ENCODE measurements at places on chromosomes 5 and 9. TPM values are rescaled to one million over a fixed set of nuclear protein-coding genes. Genes with fewer than 3 reads are reported as not detected.
A peak's percentile ranks its signal among the peaks of the same experiment; 100 is the strongest.

- H3K4me3 ChIP-seq = no peak overlapping the region
- H3K4me1 ChIP-seq = no peaks in the 10 kb centered on the region
- no peak for DNase-seq
- H3K36me3 ChIP-seq = no peaks in the 10 kb centered on the region
- no peaks in the 10 kb centered on the region for H3K27me3 ChIP-seq
These were observed 75.6 kb upstream of the SLC44A1 start for GRCh38 chr9:105168870-105169319.

PCDHA11 gene
- not detected for total RNA-seq

ARL14EPL gene
- total RNA-seq = not detected

IFNW1 gene
- not detected for total RNA-seq

GRCh38 chr9:90300611-90301276, 341.9 kb downstream of the DIRAS2 start:
- H3K27ac ChIP-seq = no peak overlapping the region
- no peaks in the 10 kb centered on the region for H3K36me3 ChIP-seq
- no peaks in the 10 kb centered on the region for H3K27me3 ChIP-seq
- H3K4me3 ChIP-seq = no peak overlapping the region
- H3K4me1 ChIP-seq = no peaks in the 10 kb centered on the region

- no peak overlapping the region for H3K4me3 ChIP-seq
- no peaks in the 10 kb centered on the region for H3K4me1 ChIP-seq
- H3K27ac ChIP-seq = no peak overlapping the region
- no peak for DNase-seq
- H3K36me3 ChIP-seq = no peaks in the 10 kb centered on the region
These were observed 69.0 kb downstream of the MTAP start for GRCh38 chr9:21871256-21871975.

DNA sequence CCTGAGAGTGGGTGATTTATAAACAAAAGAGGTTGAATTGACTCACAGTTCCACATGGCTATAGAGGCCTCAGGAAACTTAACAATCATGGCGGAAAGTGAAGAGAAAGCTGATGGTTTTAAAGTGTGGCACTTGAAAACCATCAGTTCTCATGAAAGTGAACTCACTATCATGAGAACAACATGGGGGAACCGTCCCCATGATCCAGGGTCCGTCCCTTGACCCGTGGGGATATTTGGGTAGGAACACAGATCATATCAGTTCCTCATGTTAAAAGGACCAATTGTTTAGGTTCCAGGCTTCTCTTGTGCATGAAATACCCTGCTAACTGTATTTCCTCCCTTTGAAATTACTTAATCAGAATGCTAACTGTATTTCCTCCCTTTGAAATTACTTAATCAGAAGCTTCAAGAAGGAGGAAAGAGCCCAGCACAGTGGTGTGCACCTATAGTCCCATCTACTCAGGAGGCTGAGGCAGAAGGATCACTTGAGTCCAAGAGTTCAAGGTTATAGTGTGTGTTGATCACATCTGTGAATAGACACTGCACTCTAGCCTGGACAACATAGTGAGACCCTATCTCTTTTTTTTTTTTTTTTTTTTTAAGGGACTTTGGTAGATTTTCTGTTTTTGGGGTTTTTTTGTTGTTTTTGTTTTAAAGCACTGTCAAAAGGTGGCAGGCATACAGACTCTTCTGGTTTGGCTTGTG, 24.8 kb downstream of the TTC1 start:
- H3K27ac ChIP-seq = no peak overlapping the region
- no peaks in the 10 kb centered on the region for H3K4me1 ChIP-seq
- no peak for DNase-seq
- H3K36me3 ChIP-seq = peaks cover 43% of the 10 kb centered on the region
- no peaks in the 10 kb centered on the region for H3K27me3 ChIP-seq

DNA sequence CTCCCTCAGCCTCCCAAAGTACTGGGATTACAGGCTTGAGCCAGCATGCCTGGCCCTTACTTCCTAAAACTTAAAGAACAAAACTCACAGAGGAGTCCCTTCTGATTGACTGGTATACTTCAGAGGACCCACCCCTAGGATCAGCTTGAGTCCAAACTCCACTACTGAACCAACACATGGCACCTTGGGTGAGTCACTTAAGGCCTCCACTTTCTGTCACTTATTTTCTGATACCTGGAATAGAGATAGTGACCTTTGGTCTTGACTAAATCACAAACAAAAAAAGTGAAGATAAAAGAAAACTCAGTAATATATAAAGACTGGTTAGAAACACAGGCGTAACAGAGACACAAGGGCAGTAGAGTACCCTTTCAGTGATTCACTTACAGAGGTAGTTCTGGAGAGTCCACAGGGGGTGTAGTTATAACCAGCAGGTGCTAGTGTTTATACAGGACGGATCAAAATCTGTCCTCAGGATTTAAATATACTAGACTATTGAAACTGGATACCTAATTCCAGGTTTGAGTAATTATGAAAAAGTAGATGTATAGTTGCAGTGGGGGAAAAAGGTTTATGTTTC, 274.3 kb upstream of the ANKRD55 start:
- no peaks in the 10 kb centered on the region for H3K36me3 ChIP-seq
- no peak overlapping the region for H3K4me3 ChIP-seq
- H3K27me3 ChIP-seq = no peaks in the 10 kb centered on the region
- H3K4me1 ChIP-seq = peaks cover 9% of the 10 kb centered on the region
- no peak for DNase-seq

NPDC1 gene
- 579 TPM for total RNA-seq

- no peaks in the 10 kb centered on the region for H3K4me1 ChIP-seq
- peak; percentile 77 for DNase-seq
- no peak overlapping the region for H3K27ac ChIP-seq
- no peaks in the 10 kb centered on the region for H3K27me3 ChIP-seq
- H3K4me3 ChIP-seq = no peak overlapping the region
These were observed 6.7 kb upstream of the WNT8A start for GRCh38 chr5:138077064-138077696.

DNA sequence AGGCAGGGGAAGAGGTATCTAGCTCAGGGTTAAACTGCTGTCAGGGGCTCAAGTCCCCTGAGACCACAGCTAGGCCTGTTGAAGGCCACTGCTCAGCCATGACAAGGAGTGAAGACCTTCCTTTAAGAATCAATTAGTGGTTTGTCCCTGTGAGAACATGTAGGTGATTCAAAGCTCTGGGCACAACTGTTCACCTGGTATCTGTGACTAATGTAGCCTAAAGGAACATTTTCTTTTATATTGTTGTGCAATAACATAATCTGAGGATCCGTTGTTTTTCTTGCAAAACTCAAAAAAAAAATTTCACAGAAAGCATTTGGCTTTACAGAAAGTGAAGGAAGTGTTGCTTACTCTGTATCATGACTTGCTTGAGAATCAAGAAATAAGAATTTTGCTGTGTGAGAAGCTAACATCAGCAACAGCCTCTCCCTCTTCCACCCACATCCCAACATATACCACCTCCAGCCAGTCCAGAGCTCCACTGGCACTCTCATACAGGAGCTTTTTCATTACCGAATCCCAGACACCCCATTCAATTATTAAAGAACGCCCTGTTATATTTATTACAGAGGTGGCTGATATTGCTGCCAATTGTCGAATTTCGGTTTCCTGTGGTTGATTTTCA, 807.0 kb downstream of the TLE4 start:
- H3K36me3 ChIP-seq = no peaks in the 10 kb centered on the region
- no peaks in the 10 kb centered on the region for H3K4me1 ChIP-seq
- H3K27ac ChIP-seq = no peak overlapping the region

Data from ascending aorta (tissue), 2 donors.